Activated naive CD8-positive, alpha-beta T cell treated with anti-CD3 and anti-CD28 coated beads, Interleukin-2, amount 10 ng/mL, durations not matched to agents 7 days and 5 days (primary cell): ENCODE measurements at places on chromosomes 1 and 21.

DNA sequence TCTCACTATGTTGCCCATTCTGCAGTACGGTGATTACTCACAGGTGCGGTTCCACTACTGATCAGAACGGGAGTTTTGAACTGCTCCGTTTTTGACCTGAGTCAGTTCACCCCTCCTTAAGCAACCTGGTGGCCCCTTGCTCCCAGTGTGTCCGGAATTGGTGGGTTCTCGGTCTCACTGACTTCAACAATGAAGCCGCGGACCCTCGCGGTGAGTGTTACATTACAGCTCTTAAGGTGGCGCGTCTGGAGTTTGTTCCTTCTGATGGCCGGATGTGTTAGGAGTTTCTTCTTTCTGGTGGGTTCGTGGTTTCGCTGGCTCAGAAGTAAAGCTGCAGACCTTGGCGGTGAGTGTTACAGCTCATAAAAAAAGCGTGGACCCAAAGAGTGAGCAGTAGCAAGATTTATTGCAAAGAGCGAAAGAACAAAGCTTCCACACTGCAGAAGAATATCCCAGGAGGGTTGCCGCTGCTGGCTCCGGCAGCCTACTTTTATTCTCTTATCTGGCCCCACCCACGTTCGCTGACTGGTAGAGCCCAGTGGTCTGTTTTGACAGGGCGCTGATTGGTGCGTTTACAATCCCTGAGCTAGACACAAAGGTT is 17.6 kb upstream of the PARP1 start:
- peak; percentile 48 for DNase-seq

- no peak for DNase-seq
Measured at GRCh38 chr1:158830904-158831507, at the start of gene MNDA. Gene MNDA, plus strand, starts transcription at chr1:158831351. Its CDS starts 10,803 bp downstream, at chr1:158842154.

- DNase-seq: no peak
Measured at GRCh38 chr1:34378968-34379856, 202.5 kb downstream of the C1orf94 start.

DNA sequence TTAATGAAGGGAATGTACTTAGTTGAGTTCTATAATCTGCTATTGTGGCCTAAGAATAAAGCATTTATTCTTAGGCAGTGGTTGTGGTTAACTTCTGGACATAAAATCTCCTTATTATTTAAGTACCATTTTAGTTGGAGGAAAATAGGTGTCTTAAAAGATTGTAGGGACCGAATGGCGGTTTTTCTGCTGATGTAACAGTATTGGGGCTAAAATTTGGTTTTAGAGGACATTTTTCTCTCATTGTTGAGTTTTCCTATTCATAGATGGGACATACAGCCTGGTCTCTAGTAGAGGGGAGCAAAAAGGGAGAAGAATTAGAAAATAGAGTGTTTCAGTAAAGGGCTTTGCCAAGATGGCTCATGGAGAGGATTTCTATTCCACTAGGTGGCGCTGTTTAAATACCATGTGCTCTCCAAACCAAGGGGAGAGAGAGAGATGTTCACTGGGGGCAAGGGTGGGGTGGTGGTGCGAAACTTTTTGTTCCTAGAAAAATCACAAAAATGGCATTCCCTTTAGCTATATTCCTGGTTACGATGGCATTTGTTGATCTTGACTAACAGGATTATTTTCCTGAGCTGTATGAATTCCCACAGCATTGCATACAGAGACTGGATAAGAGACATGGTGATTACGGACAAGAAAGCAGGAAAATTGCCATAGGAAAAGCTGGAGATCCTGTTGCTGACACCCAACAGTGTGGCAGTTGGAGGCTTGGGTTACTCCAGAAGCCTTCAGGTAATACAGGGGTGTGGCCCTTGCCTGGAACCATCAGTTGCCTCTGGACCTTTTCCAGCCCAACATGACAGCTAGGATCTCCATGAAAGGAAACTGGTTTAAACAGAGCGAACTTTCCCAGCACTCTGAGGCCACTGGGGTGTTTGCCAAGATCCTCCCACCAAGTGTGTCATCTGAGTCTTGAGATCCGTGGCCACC is 18.2 kb upstream of the FCGR2A start:
- no peak for DNase-seq

GRCh38 chr1:33396188-33397124 is 34.4 kb downstream of the PHC2 start:
- no peak for DNase-seq

DNA sequence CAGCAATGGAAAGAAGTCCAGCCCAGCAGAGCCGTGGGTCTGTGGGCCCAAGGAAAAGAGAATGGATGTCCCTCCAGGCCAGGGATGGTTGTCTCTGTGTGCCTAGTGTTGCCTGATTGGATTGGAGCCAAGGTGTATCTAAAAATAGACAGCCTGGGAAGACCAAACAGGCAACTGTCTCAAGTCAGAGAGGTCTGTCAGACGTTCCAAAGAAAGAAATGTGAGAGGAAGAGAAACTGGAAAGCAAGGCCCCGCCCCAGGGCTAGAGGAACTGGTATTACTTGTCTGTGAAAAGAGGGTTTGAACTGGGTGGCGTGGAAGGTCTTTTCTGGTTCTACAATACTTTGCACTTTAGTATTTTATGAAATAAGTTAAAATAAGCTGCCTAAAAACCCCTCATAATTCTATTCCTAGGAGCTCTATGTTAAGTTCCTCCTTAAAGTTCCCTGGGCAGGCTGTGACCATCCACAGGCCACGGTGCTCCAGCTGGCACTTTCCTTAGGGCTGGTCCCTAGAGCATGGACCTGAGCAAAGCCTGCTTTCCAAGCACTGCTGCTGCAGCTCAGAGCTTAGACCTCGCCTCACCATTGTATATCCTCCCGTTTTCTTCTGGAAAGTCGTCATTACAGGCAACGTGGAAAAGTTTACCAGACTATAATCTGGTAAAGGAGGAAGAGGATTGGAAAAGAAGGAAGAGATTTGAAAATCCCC is 151.6 kb downstream of the DISC1 start:
- DNase-seq: no peak

DNA sequence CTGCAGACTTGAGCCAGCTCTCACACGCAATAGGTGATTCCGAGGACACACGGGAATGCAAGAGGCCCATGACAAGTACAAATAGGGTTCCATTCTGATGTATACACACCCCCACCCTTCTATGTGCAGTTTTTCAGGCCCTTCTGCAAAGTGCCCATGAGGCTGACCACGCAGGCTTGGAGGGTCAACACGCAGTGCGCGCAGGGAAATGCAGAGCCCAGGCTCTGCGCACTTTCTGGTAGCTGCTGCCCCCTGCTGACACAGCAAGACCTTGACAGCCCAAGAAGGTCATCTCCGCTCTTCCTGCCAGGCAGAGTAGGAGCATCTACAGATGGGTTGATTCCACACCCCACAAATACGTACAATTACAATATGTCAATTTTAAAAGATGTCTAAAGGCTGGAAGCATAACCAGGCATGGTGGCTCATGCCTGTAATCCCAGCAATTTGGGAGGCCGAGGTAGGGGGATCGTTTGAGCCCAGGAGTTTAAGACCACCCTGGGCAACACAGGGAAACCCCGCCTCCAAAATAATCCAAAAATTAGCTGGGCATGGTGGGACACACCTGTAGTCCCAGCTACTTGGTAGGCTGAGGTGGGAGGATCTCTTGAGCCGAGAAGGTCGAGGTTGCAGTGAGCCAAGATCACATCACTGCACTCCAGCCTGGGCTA is 18.5 kb downstream of the SH3BP5L start:
- DNase-seq: peak; percentile 67

DNA sequence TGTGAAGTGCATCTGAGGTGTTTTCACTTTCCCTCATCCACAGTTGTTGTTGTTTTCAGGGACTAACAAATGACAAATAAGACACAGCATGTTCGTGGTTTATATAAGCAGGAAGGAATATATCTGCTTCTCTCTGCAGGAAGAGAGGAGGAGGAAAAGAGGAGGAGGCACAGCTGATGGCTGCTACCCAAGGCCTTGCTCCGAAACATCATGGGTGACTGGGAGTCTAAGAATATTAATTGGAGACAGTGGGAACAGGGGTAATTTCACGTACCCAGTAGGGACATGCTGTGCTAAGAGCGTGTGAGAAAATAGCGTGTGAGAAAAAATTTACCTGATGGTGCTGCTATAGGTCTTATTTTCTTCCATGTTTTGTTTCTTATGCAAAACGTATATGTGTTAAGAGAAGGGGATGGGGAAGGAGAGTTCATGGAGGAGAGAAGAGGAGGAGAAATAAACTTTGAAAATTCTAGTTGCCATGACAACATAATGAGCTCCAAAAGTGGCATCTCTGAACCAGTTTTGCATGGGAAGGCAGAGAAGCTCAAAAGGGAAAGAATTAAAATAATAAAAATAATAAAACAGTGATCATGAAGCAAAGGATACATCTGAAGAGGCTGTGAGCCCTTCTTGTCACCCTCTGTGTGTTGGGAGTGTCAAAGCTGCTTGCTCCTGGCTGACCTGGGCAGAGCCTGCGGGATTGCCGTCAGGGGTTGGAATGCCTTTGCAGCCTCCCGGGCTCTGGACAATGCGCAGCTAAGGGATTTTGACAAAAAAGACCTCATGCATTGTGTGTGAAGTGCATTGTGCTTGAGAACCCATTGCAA is 192.0 kb downstream of the CACNA1E start:
- DNase-seq: no peak

- DNase-seq: no peak
Measured at GRCh38 chr1:31409946-31410858, 2.8 kb upstream of the SERINC2 start.

DNA sequence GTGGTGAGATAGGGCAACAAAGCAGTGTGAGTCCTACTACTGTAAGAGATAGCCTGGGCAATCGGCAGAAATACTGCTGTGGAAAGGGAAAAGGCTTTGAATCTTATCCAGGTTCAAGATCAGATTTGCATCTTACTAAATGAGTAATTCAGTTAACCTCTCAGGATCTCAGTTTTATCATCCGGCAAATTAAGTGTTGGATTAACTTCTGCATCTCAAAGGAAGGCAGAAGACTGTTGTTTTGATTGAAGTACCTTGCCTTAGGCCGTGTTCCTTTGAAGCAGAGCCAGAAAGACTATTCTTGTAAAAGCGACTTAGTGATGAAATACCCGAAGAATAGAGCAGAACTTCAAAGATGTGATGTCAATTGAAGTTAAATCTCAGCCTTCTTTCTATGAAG is 612.9 kb upstream of the USP24 start:
- DNase-seq: no peak

DNA sequence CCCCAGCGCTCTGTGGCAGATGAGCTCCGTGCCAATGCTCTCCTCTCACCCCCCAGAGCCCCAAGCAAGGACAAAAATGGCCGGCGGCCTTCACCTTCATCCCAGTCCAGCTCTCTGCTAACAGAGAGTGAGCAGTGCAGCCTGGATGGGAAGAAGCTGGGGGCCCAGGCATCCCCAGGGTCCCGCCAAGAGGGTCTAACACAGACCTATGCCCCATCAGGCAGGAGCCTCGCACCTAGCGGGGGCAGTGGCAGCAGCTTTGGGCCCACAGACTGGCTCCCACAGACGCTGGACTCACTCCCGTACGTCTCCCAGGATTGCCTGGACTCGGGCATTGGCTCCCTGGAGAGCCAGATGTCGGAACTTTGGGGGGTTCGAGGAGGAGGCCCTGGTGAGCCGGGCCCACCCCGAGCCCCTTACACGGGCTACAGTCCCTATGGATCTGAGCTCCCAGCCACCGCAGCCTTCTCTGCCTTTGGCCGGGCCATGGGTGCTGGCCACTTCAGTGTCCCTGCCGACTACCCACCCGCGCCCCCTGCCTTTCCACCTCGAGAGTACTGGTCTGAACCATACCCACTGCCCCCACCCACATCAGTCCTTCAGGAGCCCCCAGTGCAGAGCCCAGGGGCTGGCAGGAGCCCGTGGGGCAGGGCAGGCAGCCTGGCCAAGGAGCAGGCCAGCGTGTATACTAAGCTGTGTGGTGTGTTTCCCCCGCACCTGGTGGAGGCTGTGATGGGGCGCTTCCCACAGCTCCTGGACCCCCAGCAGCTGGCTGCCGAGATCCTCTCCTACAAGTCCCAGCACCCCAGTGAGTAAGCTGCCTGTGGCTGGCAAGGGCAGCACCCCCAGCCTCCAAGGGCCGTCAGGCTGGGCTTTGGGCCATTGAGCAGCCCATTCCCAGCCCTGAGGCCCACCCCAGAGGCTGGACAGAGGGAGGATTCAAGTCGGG is 8.7 kb downstream of the ZC3H12A start:
- no peak for DNase-seq

- DNase-seq: peak; percentile 74
Measured at GRCh38 chr1:32876341-32877210, 5.9 kb upstream of the FNDC5 start.

DNA sequence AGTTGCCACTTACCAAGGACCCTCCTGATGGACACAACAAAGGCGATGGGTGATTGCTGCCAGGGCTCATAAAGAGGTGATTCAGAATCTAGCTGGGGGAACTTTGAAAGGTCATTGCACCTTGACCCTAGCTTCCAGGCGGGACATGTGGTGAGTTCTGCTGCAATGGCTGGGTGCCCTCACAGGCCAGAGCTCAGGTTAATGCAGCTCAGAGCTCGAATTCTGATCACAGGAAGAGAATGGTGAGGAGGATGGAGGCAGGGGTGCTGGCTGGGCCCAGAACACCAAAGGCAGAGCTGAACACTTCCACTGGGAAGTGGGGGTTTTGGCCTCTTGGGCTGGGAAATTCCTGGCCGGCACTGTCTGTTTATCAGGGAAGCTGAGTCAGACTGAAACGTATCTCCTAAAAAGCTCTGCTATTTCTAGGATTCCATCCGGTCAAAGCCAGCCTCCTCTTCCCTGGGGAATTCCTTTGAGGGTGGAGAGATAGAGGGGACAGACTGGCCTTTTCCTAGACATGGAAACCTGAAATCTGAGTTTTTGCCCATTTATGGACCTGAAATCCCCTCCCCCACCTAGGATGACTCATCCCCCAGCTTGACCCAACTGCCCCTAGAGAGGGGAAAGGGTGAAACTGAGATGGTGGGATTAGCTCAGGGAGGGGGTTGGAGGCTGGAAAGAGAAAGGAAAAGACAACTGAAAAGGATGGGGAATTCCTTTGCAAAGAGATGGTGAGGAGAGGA is 27.2 kb downstream of the NUAK2 start:
- DNase-seq: no peak

GRCh38 chr1:231774719-231775335 is 148.2 kb downstream of the DISC1 start:
- no peak for DNase-seq

- peak; percentile 76 for DNase-seq
Measured at GRCh38 chr1:31762726-31763670, 1.1 kb downstream of the ADGRB2 start.

DNA sequence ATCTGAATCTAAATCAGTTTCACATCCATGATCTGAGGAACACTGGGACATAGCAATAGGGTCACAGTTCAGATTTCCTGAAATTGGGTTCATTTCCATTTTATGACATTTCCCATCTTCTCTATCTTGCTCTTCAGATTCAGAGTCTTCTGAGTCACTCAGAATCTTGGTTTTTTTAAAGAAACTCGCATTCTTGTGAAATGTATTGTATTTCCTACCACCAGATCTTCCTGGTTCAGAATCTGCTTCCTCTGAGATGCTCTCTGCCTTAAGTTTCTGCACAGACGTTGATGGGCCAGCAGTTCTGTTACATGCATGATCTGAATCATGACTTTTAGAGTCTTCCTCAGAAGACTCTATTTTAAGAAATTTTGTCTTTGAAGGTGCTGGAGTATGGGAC is 15.5 kb upstream of the PSMG1 start:
- DNase-seq: no peak

DNA sequence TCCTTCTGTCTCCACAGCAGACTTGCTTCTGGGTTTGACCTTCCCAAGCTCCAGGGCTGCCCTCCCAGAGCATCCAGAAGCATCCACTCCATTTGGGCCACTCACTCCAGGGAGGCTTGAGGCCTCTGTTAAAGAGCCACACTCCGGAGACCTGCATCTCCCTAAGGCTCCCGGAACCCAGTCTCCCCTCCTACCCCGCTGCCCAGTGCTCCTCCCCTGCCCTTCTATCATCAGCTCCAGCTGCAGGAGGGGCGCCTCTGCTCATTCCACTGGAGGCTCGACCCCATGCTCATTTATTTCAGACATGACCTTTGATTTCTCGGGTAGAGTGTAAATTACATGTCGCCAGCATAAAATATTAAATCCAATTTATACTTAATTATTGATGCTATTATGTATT is 142.5 kb downstream of the SYF2 start:
- DNase-seq: no peak
